ENCODE measurements at places on chromosomes 1 and 21.

DNA sequence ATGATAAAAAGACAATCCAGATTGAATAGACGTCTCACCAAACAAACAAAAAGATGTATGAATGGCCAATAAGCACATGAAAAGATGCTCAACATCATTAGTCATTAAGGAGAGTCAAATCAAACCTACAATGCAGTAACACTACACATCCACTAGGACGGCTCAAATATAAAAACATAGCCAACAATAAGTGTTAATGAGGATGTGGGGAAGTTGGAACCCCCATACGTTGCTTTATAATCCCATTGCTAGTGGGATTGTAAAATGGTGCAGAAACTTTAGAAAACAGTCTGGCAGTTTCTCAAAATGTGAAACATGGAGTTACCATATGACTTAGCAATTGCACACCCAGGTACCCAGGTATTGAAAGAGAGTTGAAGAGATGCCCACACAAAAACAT lies 14.7 kb upstream of the IL24 start:
- DNase-seq, result no peak

GRCh38 chr1:47367651-47368050 lies 34.1 kb downstream of the CMPK1 start:
- no peak for DNase-seq

DNA sequence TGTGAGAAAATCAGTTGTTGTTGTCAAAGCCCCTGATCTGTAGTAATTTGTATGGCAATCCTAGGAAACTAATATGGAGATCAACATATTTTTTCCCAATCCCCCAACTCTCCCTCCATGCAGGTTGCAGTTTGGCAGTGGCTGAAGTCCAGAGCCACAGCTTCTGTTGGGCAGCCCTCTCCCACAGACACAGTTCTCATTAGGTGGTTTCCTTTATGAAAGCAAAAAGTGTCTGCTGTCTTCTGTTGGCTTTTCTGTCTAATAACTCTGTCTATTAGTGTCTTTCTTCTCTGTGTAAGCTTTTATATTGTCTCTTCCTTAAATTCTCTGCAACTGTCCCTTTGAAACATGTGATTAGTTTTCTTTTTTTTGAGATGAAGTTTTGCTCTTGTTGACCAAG lies 914.3 kb upstream of the NCAM2 start:
- DNase-seq, result no peak

GRCh38 chr21:17950591-17950990 lies 131.4 kb upstream of the C21orf91 start:
- no peak for DNase-seq

DNA sequence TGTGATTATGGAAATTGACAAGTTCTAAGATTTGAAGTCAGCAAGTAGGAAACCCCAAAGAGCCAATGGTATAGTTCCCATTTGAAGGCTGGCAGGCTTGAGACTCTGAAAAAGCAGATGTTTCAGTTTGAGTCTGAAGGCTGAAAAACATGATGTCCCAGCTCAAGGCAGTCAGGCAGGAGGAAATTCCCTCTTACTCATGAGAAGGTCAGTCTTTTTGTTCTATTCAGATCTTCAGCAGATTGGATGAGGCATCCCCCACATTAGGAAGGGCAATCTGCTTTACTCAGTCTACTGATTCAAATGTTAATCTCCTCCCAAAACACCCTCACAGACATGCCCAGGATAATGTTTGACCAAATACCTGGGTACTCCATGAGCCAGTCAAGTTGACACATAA lies 372.5 kb upstream of the ST6GALNAC5 start:
- no peak for DNase-seq

Measured in stimulated activated CD8-positive, alpha-beta memory T cell treated with anti-CD3 and anti-CD28 coated beads, Interleukin-15, amount 100 ng/mL, for 24 hours (primary cell).